NCI-H2029 treated with DMSO at 0.1 percent for 48 hours (cell line): ENCODE measurements at places on chromosomes 3 and 15.

DNA sequence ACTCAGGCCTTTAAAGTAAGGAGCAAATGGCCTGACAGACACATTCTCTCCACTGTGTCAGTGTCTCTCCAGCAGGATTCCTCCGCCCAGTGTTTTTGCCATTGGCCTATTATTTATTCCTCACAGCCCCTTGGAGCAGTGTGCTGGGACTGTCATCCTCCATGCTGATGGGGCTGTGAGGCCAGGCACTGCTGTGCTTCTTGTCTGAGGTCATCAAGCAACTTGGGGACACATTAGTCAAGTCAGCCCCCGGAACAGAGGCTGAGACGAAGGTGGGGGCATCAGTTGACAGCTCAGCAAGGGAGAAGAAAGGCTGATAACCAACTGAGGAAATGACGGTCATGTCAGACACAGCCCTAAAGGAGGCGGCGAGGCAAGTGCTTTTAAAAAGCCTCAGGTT is 67.4 kb downstream of the XXYLT1 start:
- DNase-seq = no peak

- peak; percentile 87 for DNase-seq
Measured at GRCh38 chr3:127762077-127762786, 60.1 kb downstream of the MGLL start.

GRCh38 chr3:50147447-50147846 is 7.7 kb upstream of the SEMA3F start:
- DNase-seq = no peak

DNA sequence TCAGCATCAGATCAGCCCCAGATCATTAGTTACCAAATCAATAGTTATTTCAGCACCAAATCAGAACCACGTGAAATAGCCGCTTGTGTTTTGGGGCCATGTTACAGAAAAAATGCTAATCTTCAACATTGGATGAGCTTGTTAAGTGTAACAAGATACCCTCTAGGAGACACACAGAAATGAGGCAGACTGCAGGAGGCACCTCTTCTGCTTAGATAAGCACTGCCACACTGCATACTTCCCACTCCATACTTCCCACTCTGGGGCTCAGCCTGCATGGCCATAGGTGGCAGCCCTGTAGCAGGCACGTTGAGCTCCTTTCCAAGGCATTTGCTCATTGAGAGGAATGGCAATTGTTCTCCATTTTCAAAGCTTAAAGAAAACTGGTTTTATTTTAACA is 73.3 kb downstream of the CHCHD6 start:
- no peak for DNase-seq

GRCh38 chr15:63344731-63345390 is 36.8 kb downstream of the CA12 start:
- DNase-seq = no peak
